ENCODE measurements at places on chromosomes 12 and 14.

DNA sequence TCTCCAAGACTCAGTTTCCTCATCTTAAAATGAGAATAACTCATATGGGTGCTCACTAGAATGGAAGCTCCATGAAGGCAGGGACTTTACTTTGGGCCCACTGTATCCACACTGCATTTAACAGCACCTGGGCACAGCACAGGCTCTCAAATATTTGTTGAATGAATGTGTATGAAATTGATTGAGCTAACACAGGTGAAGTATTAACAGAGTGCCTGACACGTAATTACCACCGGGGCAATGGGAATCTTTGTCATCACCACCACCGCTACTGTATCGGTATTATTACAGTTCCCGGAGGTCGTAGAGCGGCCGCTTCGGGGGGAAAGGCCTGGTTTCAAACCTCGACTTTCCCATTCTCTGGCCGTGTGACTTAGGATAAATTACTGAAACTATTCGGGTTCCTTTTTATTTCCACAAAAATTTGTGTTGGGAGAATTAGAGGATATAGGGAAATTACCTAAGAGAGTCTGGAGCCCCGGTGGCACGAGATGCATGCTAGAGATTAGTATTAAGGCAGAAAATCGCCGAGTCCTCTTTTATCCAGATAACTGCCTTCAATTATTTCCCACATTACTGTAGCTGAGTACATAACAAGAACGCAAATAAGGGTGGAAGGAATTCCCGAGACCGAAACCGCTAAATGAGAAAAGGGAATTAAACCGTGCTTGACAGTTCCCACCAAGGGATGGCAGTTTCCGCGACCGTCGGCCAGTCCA is 1.0 kb upstream of the RIC8B start:
- DNase-seq: no peak

DNA sequence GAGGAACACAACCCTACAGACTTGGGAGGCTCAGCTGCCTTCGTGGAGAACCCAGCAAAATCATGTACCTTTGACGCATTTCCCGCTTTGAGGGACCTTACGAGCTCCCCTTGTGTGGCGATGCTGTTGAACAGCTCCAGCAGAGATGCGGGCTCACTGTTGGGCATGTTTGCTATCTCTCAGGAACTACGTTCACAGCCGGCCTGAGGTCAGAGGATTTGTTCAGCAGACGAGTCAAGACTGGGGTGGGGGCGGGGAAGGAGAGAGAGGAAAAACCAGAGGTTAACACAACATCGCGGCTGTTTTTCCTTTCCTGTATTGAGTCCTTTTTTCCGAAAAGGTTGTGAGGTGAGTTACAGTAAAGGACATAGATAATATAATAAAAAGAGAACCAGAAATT is 45.9 kb downstream of the SLC25A47 start:
- no peak for DNase-seq

- DNase-seq: no peak
Measured at GRCh38 chr12:24278832-24279231, 329.4 kb upstream of the SOX5 start.

GRCh38 chr14:23177181-23177580 is 6.3 kb downstream of the SLC7A8 start:
- no peak for DNase-seq

GRCh38 chr14:90405101-90405500 is 8.3 kb downstream of the CALM1 start:
- no peak for DNase-seq

DNA sequence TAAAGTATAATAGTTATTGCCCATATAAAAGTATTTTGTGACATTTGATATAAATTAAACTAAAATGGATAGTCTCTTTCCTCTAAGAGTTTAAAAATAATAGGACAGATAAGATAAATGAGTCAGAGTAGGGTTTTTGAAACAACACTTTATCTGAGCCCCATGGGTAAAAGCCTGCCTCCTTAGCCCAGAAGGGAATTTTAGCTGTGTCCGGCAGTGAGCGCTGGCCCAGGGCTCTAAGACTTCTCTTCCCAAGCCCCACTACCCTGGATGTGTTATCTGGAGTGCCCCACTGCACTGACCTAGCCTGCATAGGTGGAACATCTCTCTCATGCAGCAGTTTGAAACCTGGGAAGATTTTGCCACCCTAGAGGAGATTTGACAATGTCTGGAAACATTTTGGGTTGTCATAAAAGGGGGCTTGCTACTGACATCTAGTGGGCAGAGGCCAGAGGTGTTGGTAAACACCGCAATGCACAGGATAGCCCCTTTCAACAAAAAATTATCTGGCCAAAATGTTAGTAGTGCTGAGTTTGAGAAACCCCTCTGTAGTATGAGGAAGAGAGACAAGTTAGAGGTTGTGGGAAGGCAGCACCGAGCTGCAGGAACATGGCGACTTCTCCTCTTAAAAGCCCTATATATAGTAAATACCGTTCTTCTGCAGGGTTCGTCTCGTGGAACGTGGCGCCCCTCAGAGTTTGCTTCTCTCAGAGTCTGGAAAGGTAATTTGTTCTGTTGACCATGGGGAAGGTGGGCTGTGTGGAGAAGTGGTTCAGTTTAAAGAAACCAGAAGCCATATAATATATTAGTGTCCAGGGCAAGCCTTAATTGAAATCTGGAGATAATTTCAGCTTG is 29.3 kb upstream of the ATF1 start:
- no peak for DNase-seq

- DNase-seq: no peak
Measured at GRCh38 chr14:26605602-26606001, 7.8 kb upstream of the NOVA1 start.

DNA sequence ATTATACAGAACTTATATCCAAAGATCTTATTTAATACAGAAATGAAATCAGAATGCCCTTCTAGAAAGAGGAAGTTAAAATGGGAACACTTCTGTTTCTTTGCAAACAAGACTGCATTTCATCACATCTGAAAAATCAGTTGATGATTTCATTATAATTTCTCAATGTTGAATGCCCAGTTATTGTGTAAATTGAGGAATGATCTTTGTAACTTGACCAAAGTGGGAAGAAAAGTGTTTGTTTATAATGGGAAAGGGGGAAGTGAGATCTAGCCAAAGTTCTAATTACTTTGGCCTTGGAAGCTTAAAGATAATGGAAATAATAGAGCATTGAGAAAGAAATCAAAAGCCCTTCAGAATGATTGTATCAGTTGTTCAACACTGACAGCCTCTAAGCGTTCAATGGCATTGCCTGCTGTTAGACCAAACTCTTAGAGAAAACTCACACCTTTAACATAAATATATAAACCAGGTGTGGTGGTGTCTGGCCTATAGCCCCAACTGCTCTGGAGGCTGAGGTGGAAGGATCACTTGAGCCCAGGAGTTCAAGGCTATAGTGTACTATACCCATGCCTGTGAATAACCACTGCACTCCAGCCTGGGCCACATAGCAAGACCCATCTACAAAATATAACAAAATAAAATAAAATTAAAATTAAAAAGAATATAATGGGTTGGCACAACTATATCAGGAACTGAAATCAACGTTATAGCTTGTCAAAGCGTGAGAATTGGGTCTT is 9.9 kb upstream of the LYZ start:
- DNase-seq: no peak

DNA sequence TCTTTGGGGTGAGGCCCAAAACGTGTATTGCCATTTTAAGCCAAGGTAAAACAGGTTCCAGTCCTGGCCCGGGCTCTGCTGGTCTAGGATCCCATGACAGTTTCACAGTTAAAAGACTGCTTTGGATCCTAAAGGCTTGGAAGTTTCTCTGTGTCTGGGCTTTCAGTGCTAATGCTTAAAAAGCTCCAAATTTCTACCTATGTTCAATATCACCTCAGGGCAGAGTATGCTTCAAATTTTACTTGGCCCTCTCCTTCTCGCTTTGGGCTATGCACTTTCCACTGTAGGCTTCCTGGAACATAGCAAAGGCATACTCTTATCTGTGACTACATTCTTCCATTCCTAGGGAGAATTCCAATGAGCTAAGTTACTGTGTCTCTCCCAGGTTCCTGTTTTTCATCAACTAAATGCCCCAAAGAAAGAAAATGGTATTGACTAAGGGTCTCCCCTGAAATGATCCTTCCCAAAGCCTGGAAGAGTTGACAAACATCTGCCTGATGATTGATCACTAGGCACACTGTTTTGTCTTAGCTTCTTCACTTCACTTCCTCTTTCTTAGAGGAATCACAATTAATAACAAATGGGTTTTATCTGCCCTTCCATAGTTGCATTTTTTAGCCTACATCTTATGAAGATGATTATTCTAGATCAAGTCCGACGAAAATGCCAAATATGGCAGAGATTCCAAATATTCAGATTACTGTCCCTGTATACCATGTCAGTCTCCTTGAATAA is 79.4 kb downstream of the TMTC2 start:
- DNase-seq: no peak

DNA sequence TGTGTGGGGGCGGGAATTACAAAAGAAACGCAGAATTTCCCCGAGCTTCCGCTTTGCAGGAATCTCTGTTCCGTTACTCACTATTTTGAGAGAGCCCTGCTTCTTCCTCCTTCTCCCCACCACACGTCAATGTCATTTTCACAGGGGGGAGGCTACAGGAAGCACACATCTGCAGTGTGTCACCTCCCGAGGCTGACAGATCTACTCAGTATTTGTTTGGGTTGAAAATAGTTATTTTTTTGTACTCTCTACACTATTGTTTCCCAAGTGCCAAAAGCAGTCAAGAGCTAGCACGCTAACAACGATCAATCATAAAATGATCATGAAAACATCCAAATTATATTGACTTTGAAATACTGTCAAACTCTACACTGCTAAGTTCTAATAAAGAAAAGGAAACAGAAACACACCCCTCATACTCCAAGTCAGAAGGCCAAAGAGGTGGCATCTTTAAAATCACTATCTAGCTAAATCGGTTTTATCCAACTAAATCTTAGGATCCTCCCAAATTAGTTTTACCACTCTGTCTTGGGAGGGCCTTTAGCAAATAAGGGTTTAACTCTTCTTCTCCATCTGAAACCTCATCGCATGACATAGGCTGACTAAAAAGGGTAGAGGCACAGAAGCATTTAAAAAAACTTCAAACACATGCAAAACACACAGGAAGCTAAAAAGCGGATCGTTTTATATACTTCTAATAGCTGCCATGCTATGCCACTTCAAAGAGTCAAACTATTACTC is 51.8 kb downstream of the FOXN3 start:
- DNase-seq: no peak

DNA sequence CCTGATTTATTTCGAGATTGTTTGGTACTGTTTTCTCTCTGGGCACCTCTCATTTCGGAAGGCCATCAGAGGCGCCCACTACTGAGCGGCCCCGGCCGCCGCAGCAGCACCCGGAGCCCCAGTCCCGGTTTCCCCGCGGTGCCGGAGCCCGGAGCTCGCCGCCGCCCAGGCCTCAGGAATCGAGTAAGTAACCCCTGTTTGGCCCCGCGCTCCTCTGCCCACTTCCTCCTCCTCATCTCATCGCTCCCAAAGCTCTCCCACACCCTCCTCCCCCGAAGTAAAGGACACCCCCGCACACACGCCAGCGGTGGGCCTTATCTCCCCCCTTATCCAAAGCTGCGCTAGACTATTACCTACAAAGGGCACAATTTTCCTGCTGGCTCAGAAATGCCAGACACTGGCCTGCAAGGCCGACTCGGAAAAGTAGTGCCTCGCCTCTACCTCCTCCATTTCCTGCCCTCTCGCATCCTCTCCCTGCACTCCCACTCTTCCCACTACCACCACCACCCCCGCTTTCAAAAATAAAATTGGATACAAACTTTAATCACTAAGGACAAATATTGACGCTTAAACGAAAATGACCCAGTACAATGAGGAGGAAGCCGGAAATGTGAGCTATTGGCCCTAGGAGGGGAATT is 637 bp upstream of the FOXG1 start:
- no peak for DNase-seq

GRCh38 chr12:6070472-6071257 is 53.8 kb downstream of the VWF start:
- no peak for DNase-seq
